ENCODE measurements at places on chromosomes 5 and 9. TPM values are rescaled to one million over a fixed set of nuclear protein-coding genes. Genes with fewer than 3 reads are reported as not detected.

The SCAMP1 gene
- 126 TPM for total RNA-seq

The PAPPA gene
- not detected for total RNA-seq

The SLC6A7 gene
- not detected for total RNA-seq

The CATSPER3 gene
- total RNA-seq = not detected

The LRRC70 gene
- total RNA-seq = 0.38 TPM

The GNA14 gene
- not detected for total RNA-seq
